Astrocyte of the spinal cord (primary cell): ENCODE measurements at places on chromosomes 1 and 21.

GRCh38 chr1:35505911-35506798 is 51.0 kb downstream of the KIAA0319L start:
- peak; percentile 85 for DNase-seq

DNA sequence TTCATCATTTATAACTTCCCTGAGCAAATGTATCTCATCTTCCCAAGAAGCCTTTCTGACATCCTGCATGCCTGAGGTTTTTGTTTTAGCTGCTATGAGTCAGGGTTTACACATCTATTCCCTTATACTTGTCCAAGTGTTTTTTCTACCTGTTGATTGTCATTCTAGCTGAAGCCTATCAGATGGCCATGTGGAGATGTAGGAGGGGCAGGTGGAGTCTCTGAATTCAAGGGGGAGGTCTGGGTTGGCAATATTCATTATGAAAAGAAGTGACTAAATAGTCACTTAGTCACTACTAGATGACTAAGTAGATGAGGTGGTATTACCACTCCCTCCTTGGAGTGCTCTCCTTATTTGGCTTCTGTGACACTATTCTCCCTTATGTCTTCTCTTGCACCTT is 52.4 kb downstream of the XCL1 start:
- peak; percentile 71 for DNase-seq

GRCh38 chr21:32389337-32390015 is 3.3 kb downstream of the URB1 start:
- DNase-seq = peak; percentile 57

GRCh38 chr1:52679048-52679447 is 19.1 kb downstream of the COA7 start:
- DNase-seq = no peak

DNA sequence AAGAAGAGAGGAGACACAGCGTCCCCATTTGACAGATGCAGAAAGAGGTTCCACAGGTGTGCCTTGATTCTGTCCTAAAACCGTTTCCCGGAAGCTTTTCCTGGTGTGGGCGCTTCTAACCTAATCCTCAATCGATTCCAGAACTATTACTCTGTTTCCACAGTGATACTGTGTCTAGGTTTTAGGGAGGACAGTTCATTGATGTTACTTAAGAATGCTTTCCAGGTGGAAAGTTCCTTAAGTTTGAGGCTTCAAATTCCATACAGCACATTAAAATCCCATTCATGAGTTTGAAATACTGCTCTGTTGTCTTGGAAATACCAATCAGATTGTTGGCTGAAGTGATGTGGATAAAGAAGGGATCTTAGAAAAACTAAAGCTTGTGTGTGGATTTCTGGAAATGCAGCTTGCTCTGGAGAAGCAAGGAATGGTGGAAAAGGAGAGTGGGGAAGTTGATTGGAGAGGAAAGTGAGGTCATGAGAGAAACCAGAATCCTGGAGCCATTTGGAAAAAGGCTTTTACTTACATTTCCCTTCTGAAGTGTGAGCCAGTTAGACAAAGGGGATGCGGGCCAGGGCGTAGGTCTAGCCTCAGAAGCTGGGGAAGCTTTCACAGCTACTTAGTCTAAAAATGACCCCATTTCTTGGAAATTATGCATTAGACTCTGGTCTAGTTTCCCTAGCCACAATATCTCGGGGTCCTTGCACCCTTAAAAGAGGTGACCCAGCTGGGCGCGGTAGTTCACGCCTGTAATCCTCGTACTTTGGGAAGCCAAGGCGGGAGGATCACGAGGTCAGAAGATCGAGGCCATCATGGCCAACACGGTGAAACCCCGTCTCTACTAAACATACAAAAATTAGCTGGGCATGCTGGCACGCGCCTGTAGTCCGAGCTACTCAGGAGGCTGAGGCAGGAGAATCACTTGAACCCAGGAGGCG is 6.7 kb downstream of the ELF3 start:
- DNase-seq = no peak

DNA sequence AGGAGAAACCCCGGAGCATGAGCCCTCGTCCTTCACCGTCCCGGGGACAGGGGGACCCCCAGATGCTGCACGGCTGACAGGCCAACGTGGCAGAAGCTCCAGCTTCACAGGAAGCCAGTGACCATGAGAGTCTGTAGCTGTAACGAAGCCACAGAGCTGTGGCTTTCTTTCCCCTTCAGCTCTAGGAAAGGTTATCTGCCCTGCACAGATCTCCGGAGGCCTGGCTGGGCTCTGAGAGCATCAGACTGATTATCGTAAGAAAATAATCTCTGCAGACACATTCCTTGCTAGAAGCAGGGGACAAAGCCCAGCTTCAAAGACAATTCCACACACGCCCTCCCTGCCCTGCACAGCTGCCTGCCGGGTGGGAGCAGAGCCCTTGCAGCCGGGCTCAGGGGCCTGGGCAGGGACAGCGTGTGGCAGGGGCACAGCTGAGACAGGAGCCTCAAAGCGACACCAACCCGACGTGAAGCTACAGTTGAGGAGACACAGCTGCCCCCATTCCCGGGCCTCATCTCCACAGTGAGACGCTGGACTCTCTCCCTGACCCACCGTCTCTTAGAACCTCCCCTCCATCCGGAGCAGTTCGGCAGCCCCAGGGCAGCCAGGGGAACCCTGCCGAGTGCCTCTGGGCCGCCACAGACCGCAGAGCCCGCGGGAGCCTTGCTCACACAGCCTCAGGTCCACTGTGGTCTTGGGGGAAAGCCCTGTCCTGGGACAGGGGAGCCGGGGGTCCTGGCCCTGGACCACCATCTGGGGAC is 30.6 kb downstream of the POFUT2 start:
- no peak for DNase-seq
